ENCODE measurements at places on chromosomes 3 and 15. TPM values are rescaled to one million over a fixed set of nuclear protein-coding genes. Genes with fewer than 3 reads are reported as not detected.

Gene CEMIP
- total RNA-seq, result 117 TPM

Gene PLSCR2
- total RNA-seq, result not detected

Gene APOD
- total RNA-seq, result 0.62 TPM

Gene C3orf49
- total RNA-seq, result 1.4 TPM

Gene TTC21A
- total RNA-seq, result 7.9 TPM

Gene INSYN1
- total RNA-seq, result 1.5 TPM

Gene CPA3
- total RNA-seq, result not detected

Gene ZNF385D
- total RNA-seq, result 3.9 TPM

DNA sequence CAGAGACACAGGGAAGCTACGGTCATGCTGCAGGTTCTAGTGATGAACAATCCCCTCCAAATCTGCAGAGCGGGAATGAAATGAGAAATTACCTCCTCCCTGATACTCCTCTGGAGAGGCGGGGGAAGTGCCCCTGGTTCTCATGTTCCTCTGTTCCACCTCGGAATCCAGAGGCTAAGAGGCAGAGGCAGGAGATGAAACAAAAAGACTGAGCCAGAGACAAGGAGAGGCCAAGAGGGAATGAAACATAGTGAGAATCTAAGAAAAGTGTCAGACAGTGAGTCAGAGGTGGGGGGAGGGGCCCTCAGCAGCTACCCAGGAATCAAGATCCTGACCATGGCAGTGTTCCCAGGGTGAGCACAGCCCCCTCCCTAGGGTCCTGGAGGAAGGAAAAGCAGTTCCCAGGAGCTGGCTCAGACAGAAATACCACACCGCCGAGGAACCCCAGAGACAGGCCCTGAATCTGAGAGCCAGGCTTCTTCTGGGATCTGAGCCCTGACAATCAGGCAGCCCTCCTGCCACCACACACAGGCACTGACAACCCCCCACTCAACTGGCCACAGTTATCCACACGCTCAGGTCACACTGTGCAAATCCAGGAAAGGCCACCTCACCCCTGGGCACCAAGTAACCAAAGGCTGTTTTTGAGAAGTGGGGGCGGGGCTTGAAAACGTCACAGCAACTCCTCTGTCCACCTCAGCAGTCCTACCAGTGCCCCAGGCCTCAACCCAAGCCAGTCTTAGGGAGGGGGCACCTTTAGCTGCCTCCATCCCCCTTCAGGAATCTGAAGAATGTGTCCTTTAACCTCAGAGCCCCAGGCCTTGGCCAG, 2.4 kb downstream of the CSRNP1 start:
- peak; percentile 4 for ATAC-seq

DNA sequence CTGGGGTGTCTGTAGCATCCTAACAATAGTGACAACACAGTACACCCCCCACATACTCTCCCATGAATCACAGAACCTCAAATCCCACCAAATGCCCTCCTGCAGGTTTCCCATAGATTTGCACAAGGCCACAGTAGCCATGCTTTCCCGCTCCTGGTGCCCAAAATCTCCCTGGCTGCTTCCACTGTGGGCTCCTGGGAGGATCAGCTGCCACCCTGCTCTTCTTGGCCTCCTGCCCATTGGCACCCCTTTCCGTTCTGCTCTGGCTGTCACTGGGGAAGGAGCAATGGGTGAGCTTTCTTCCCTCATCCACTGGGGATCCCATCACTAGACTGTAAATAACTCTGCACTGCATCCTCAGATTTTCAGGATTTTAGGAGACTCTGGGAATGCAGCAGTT, 92.1 kb upstream of the SLC24A5 start:
- ATAC-seq, result no peak

GRCh38 chr15:45634432-45635190, at the start of gene SQOR:
Gene SQOR, plus strand, starts transcription at chr15:45635029. Its CDS starts 23,895 bp downstream, at chr15:45658924.
- ATAC-seq, result peak; percentile 88

GRCh38 chr3:116808725-116809124, 99.1 kb downstream of the TUSC7 start:
- ATAC-seq, result no peak

DNA sequence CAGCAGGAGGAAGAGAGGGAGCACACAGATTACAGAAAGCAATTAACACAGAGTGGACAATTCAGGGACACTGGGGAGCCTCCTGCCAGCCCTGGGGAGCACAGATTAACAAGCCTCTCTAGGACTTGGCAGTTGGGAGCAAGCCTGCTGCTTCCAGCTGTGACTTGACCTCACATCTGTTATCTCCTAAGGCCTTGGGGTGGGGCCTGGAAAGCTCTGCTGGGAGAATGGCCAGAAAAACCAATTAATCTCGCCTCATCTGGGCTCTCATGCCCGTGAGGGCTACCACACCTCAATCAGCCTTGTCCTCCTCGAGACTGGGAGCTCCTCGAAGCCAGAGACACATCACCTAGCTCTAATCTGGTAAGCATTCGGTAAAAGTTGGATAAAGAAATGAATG, 39.1 kb downstream of the SEMA5B start:
- no peak for ATAC-seq

GRCh38 chr3:31546162-31546561, 13.4 kb downstream of the STT3B start:
- ATAC-seq, result no peak

DNA sequence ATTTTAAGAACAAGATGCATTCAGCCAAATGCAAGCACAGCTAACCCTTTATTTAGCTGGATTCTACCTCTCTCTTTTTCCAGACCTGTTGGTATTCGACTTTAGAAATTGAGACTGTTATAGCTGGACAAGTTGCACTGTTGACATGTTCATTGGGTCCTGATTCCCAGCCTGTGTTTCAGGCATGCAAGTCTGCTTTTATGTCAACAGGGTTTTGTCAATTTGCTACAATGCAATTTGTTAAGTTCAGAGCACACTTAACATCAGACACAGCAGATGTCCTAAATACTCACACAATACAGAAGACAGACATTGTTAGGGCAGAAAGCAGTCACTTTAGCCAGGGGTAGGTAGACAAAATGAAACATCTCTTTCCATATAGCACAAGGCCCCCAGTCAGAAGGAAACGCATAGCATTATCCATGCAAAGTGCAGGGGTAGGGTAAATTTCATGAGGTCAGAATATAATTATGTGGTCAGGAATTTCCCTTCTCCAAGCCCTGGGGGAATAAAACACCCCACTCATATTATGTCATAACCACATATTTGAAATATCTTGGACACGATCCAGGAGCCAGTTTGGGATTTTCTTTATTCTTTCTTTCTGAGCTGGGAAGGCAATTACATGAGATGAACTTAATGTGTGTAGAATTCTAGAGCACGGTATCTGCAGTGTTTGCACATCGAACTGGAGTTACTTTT, 504.1 kb downstream of the NTRK3 start:
- ATAC-seq, result peak; percentile 97

- ATAC-seq, result peak; percentile 43
Measured at GRCh38 chr3:183460081-183461055, 31.9 kb upstream of the MCF2L2 start.

GRCh38 chr3:14396031-14396692, 6.2 kb upstream of the SLC6A6 start:
- ATAC-seq, result peak; percentile 59

DNA sequence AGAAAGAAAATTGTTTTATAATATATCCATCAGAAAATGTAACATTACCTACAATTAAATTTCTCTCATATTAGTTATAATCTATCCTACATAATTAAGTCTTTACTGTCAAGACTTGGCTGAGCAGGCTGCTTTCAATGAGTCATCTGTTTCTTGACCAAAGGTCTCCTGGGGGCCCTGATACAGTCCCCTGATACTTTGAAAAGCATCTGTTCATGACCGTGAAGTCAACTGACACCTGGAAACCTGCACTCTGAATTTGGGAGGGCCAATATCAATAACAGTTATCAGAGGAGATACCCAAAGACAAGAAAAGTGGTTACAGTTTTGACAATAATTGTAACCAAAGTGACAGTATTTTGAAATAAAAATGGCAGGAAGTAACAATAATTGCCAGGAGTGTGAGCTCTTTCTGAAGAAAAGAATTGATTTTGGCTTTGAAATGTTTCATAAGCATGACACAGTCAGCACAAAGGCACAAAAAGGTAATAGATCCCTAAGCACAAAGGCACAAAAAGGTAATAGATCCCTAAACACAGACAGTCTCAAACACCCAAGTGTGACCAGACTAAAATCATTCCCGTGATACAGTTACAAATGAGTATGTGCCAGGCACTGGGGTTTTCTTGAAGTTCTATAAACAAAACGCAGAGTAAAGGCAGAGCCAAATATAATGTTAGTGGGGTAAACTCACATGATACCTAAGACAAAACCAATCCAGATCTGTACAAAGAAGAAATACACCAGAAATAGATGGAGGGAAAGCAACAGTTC, 260.7 kb downstream of the PLOD2 start:
- ATAC-seq, result no peak

DNA sequence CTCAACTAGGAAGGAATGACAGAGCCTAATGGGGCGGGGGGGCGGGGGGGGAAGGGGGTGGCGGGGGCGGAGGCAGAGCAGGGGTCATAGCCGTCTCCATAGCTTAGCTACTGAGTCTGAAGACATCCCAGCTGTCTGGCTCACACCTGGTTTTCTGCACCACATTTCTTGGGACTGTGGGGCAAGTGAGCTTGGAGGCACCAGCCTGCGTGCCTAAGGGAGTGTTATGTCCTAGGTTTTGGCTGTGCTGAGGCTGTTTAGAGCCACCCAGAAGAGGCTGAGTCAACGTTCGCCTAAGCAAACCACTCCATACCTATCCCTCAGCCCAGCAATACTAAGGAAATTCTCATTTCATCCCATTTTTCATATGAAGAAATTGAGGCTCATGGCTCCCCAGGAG, 1.4 kb downstream of the IL17RD start:
- ATAC-seq, result no peak

GRCh38 chr3:122310361-122310760, 14.7 kb upstream of the CSTA start:
- no peak for ATAC-seq

DNA sequence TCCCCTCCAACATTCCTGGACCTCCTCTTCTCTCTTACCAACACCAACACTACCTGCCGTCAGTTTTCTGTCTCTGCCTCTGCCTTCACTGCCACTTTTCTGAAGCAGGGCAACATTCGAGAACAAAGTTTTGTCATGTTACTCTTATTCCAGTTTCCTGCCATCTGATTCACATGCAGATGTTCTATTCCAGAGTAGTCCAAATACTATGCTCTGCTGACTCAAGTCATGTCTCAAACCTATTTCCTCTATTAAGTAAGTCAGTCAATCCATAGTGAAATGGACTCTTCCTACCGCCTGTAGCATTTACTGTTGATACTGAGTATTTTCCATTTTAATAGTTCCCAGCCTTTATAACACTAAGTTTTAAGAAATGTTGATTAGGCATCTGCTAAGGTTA, 43.4 kb downstream of the ESYT3 start:
- ATAC-seq, result no peak

DNA sequence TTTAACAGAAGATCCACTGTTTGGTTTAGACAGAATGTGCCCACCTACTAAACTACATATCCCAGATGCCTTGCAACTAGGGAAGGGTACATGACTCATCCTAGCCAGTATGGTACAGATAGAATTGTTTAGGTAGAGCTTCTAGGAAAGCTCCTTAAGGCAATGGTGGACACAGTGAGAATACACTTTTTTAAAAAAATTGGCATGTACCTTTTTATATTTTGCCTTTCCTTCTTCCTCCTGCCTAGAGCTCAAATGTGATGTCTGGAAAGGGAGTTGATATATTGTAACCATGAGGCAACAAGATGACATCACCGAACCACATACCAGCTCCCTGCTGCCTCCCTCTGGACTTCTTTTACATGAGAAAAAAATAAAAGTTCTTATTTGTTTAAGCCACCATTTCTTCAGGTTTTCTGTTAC, 14.4 kb upstream of the C3orf80 start:
- ATAC-seq, result peak; percentile 92

DNA sequence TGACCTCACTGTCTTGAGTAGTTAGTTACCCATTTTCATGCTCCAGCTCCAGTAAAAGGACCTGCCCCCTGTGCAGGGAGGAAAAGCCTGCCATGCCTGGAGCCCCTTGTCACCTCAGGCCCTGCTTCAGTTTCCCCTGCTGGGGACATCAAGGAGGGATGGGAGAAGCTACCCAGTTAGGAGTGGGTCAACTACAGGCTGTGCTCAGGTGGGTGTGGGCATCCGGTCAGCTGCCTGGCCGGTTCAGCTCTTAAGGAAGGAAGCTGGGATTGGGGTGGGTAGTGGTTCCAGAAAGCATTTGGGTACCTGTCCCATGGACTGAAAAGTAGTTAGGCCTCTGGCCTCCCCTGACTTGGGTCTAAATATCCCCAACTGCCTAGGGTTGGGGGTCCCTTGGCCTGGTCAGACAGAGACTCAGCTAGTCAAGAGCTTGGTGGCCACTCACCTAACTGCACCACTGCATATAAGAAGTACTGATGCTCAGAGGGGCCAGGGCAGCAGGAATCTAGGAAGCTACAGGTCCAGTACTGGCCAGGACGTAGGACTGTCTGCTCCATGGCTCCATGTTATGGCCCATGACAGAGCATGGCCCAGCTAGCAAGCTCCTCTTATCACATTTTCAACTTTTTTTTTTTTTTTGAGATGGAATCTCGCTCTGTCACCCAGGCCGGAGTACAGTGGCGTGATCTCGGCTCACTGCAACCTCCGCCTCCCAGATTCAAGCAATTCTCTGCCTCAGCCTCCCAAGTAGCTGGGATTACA, 549 bp downstream of the LSMEM2 start:
- ATAC-seq, result no peak

DNA sequence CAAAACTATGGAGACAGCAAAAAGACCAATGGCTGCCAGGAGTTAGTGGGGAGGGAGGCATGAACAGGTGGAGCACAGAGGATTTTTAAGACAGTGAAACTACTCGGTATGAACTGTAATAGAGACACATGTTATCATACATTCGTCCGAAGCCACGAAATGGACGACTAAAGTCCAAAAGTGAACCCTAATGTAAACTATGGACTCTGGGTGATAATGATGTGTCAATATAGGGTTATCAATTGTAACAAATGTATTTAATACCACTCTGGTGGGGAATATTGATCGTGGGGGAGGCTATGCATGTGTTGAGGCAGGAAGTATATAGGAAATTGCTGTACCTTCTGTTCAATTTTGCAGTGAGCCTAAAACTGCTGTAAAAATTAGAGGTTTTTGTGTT, 107.0 kb downstream of the CPN2 start:
- ATAC-seq, result no peak

- no peak for ATAC-seq
Measured at GRCh38 chr15:64653757-64654156, 121.6 kb downstream of the RBPMS2 start.

- ATAC-seq, result no peak
Measured at GRCh38 chr3:154294016-154294415, 30.3 kb downstream of the DHX36 start.

- ATAC-seq, result no peak
Measured at GRCh38 chr3:185649414-185649813, 63.3 kb downstream of the SENP2 start.

GRCh38 chr3:16071206-16071605, 103.3 kb upstream of the GALNT15 start:
- ATAC-seq, result no peak

DNA sequence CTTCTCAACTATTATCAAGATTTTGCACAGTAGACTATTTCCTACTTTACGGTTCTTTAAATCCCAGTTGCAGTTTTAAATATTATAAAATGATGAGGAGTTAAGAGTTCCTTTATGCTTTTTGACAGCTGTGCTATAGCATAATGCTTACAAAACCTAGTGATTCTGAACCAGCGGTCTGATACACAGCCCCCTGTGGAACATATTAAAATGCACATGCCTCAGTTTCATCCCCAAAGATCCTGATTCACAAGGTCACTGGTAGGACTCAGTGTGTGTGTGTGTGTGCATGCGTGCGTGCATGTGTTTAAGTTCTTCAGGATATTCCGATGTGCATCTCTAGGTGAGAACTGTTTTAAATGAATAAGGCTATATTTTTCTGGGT, 330.1 kb upstream of the TPM1 start:
- no peak for ATAC-seq
